NCI-H187 (cell line): ENCODE measurements at places on chromosomes 12 and 14.

DNA sequence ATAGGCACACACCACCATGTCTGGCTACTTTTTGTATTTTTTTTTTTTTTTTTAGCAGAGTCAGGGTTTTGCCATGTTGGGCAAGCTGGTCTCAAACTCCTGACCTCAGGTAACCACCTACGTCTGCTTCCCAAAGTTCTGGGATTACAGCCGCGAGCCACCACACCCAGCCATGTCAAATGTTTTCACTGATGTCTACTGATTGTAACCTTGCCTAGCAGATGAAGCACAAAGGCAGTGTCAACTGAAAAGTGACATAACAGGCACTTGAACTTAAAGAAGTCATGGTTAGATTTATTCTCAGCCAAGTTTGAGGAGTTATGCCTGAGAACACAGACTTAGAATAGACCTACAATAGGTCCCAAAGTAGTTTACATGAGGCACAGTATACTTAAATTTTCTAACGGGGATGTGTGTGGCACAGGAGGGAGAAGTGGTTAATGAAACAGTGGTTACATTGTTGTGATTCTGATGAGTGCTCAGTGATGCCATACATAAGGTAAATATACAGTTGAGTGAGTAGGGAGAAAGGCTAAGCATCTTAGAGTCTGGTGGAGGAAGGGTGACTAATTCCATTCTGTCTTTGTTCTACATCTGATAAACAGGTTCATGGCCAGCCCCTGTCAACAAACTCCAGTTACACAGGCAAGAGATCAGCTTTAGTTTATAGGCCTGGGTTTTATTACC lies 12.6 kb upstream of the RNASE4 start:
- DNase-seq = no peak

DNA sequence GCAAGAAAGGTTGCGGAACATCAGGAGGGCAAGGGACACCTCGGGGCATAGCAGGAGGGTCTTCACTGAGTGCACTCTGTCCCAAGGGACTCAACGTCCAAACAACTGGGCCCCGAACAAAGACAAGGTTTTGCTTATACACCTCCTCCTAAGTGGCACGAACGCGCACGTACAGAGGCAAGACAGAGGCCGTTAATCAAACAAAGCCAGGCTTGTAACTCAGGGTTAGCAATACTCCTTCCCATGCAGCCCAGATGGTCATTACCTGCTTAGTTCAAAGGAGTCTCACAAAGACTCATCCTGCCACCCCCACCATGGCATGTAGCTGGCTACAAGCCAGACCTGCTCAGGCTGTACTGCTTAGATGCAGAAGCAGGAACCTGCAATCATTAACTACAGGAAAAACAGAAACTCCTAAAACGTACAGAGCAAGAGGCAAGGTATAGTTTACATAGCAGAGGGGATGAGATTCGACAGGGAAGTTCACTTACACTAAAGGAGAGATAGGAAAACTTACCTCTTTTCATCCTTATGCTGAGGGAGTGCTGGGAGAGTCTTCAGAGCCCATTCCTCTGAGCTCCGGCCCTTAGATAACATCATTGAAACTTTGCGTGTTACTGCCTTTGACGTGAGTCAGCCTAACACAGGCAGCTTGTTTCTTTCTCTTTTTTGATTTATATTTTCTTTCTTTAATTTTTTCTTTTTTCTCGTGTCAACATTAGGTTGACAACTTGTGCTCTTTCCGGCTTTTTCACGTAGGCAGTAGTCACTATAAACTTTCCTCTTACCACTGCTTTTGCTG lies 1319.1 kb downstream of the TMEM121 start:
- peak; percentile 80 for DNase-seq

GRCh38 chr12:71521125-71521524 lies 81.5 kb downstream of the LGR5 start:
- DNase-seq = no peak

- no peak for DNase-seq
These were observed 275.2 kb downstream of the RAD51B start for GRCh38 chr14:68094752-68095151.

GRCh38 chr12:2057041-2057794 lies 4.4 kb downstream of the CACNA1C start:
- DNase-seq = no peak

- no peak for DNase-seq
These were observed 71.5 kb upstream of the MDM1 start for GRCh38 chr12:68403711-68404110.

DNA sequence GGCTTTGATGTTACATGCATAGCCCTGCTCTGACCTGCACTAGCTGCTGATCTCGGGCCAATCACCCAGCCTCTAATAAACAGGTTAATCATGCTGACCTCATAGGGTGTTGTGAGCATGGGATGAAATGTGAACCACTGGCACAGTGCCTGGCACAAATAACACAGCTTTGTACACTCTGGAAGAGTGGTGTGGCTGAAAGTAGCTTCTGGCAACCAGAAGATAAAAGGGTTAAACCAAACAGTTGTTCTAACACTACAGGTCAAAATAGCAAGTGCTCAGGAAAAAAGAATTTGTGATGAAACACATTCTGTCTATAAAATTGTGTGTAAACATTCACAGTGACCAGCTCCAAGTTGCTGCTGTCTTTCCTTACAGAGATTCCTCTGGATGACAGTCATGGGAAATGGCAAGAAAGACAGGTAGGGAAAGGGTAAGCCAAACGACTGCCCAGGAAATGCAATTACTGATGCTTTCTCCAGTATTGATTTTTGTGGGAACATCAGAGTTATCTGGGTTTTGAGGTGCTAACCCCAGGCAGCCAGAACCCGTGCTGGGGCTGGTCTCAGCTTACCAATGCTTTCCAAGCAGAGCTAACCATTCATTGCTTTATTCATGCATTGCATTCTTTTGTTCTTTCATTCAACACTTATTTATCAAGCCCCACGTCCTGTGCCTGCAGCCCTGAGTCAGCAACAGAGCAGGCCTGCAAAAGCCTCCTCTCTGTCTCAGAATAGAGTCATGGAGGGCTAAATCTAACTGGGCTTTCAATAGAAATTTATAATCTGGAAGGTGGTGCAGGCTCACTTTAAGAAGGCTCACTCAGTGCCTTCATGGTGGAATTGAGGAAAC lies 38.1 kb upstream of the CAPRIN2 start:
- DNase-seq = no peak

DNA sequence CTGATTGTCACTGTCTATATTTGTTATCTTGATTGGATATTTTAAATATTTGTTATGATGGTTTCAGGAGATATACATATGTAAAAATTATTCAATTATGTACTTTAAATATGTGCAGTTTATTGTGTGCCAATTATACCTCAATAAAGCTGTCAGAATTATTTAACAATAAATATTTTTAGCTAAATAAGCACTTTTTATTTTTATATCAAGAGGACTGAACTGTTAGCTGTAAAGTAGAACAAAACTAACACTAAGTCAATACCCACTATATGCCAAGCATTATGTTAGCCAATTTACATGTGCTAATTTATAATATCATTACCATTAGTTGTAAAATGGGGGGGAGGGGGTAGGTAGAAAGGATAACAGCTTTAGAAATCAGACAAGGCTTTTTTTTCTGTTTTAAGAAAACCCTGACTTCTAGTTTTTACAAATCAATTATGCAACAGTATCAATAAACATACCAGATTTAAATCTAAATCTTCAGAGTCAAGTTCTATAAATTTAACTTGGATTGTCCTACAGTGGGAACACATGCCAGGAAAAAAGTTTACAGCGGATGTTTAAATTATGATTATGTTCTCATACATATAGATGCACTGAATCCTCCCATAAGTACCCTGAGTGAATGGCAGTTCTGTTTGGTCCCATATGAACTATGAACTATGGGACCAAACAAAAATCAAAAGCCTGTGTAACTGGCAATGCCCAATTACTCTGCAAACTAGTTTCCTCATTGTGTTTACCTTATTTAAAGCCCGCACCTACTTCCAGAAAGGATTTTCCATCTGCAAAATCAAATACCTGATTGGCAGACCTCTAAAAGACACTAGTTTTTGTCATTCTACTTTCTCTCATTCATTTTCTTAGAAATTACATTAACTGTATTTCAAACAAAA lies 2.8 kb downstream of the RALGAPA1 start:
- no peak for DNase-seq

DNA sequence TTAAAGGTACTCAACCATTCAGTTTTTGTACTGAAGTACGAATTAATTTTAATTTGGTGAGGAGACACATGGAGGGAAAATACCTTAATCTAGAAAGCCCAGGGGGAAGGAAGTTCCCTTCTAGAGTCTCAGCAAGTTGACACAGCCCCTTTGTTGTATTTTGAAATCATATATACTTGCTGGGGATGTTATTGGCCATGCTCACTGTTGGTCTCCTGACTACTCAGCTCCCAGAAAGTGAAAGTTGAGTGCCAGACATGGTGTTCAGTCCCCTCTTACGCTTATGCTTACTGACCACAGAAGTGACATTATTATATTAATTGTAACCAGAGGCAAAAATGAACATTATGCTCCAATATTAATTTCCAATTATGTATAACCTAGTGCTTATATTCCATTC lies 28.1 kb downstream of the ARF6 start:
- DNase-seq = no peak

DNA sequence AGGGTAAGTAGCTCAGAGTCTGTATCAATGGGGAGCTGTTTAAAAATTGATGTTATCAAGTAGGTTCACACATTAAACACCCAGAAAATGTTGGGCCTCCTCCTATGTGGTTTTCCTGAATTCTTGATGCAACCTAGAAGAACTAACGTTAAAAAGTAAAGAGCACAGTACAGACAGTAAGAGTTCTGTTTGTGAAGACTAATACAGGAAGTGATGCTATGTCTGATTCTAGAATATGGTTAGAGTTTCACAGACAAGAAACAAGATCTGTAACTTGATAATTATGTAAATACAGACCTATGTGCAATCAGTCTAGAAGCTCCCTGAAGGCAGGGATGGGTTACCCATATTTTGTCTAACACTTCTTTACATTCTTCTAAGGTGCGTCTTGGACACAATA lies 214.9 kb upstream of the BTG1 start:
- DNase-seq = no peak
